ENCODE measurements at places on chromosomes 4 and X.
A peak's percentile ranks its signal among the peaks of the same experiment; 100 is the strongest.

GRCh38 chrX:122188751-122189150, 995.3 kb upstream of the GRIA3 start:
- DNase-seq = no peak

DNA sequence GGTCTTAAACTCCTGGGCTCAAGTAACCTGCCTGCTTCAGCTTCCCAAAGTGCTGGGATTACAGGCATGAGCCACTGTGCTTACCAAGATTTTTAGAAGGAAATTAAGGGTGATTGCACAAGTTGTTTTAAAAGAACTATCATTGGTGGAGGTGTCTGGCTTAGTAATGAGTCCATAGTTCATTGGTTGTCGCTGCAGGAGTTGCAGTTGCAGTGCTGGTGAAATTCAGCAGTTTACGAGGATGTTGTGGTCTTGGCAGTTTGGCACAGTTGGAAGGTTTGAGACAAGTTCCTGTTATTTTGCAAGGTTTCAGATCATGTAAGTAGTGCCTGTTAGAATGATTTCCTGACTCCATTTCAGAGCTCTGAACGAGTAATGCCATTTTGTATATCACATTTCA, 48.1 kb downstream of the RAB40AL start:
- peak; percentile 79 for DNase-seq

- no peak for DNase-seq
Observed at GRCh38 chrX:123773258-123773988, 40.6 kb upstream of the THOC2 start.

- DNase-seq = peak; percentile 11
Observed at GRCh38 chrX:15143050-15143824, 126.6 kb downstream of the ASB9 start.

DNA sequence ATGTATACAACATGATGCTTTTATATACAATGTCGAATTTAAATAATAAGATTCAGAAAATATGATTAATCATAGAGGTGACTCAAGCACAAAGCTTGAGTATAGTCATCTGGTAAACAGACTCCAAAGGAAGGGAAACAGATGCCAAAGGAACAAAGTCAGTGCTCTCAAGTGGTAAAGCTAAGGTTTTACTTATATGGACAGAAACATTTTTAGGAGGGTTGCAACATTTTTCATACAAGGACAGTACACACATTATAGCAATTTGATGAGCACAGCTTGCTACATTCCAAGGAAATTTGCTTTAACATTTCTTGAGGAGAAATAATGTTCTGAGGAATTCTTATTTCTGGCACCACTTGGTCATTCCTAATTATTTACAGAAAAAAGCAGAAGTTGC, 333.4 kb upstream of the AADAT start:
- no peak for DNase-seq

DNA sequence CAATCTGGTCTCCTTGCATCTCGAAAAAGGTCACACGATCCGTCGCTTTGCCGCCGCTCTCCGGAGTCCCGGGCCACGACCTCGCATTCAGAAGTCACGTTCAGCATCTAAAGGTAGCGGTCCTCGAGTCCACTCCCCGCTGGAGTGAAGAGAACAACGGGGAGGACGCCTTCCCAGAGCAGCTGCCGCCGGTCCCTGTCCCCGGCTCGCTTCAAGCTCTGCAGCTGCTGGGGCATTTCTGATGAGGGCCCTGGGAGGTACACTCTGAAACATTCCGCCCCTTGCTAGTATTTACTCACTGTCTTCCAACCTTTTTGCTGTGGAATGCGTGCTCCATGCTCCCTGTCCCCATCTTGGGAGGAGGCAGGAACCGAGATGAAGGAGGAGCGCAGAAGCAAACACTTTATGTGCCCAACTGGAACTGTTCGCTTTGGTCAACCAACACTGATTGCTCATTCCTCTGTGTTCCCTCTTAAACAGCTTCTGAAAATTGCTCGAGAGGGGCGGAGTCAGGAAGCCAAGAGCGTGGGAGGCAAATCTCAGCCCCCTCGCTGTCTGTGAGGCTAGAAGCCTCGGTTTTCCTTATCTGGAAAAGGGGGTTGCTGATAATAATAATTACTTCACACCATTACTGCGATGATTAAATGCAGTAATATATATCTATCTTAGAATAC, 6.4 kb upstream of the VAMP7 start:
- no peak for DNase-seq

DNA sequence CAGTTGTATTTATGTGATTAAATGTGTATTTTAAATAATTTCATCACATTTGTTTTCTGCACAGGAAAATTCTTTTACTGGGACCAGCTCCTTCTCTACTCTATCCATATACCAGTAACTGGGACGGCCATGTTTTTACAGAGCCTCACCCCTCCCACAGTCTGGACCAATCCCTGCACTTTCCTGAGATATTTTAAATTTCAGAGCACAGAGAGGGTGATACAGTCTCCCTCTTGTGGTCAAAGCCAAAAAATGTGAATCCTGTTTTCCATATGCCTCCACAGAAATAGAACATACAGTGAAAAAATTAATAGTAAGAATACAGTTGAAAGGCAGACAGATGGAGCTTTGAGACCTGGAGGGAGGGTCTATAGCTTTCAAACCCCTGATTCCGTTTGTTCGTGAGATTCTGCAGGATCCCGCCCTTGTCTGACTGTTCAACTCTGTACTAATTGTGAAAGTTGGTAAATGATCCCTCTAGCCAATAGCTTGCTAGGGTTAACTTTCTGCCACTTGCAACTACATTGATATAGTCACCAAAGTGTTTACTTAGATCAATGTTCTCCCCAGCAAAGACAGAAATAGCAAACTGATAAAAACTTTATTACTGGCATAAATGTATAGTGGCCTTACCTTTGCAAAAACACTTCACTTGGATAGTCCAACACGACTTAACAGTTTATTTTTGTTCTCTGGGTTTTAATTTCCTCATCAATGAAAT, 172.2 kb downstream of the PPARGC1A start:
- peak; percentile 13 for DNase-seq

All from hematopoietic multipotent progenitor cell (in vitro differentiated cells).